ENCODE measurements at places on chromosomes 1 and 21.

DNA sequence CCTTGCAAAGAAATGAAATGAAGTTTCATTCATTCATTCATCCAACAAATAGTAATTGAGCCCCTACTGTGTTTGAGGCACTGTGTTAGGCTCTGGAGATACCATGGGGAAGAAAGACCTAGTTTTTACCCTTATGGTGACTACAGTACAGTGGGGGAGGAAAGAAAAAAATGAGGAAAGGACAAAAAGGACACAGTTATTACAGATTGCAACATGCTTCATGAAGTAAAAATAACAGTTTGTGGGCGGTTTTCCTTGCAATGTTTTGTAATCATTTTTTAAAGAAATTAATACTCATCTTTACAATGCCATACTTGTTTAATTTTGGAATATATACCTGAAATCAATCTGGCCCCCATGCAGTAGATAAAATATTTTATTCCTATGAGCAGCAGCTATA lies 120.3 kb downstream of the TM2D1 start:
- DNase-seq = no peak

DNA sequence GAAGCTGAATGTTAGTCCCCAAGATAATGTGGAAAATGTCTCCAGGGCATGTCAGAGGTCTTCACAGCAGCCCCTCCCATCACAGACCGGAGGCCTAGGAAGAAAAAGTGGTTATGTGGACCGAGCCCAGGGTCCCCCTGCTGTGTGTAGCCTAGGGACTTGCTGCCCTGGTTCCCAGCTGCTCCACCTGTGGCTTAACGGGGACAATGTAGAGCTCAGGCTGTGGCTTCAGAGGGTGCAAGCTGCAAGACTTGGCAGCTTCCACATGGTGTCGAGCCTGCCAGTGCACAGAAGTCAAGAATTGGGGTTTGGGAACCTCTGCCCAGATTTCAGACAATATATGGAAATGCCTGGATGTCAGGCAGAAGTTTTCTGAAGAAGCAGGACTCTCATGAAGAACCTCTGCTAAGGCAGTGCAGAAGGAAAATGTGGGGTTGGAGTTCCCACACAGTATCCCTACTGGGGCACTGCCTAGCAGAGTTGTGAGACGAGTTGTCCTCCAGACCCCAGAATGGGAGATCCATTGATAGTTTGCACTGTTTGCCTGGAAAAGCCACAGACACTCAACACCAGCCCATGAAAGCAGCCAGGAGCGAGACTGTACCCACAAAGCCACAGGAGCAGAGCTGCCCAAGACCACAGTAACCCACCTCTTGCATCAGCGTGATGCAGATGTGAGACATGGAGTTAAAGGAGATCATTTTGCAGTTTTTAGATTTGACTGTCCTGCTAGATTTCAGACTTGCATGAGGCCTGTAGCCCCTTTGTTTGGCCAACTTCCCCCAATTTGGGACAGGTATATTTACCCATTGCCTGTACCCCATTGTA lies 204.9 kb downstream of the MRPL39 start:
- DNase-seq = no peak

GRCh38 chr1:54867717-54868057 lies 19.3 kb downstream of the DHCR24 start:
- no peak for DNase-seq

DNA sequence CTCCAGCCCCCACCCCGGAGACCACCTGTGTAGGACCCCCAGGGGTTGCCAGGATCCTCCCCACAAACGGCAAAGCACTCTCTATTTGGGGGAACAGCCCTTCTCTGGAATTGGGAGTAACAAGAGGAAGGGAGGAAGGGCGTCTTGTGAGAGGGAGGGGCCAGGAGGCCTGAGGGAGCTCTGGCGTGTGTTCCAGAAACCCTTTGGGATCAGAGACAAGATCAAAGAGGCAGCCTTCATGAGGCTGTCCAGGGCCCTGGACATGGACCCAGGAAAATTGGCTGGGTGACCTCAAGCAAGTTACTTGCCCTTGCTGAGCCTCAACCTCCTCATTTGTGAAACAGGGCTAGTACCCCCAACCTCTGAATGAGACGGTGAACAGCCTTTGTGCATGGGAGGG lies 18.1 kb upstream of the ECE1 start:
- DNase-seq = no peak

GRCh38 chr21:20254964-20255363 lies 743.2 kb upstream of the NCAM2 start:
- no peak for DNase-seq

GRCh38 chr1:14884614-14885175 lies 268.9 kb upstream of the TMEM51 start:
- DNase-seq = no peak

- no peak for DNase-seq
Measured at GRCh38 chr1:52007215-52008002, 16.9 kb upstream of the RAB3B start.

GRCh38 chr1:111571987-111572386 lies 47.6 kb upstream of the RAP1A start:
- no peak for DNase-seq

- peak; percentile 37 for DNase-seq
Measured at GRCh38 chr1:193183019-193183627, 3.3 kb downstream of the B3GALT2 start.

GRCh38 chr1:41723786-41724185 lies 194.9 kb downstream of the HIVEP3 start:
- DNase-seq = no peak

DNA sequence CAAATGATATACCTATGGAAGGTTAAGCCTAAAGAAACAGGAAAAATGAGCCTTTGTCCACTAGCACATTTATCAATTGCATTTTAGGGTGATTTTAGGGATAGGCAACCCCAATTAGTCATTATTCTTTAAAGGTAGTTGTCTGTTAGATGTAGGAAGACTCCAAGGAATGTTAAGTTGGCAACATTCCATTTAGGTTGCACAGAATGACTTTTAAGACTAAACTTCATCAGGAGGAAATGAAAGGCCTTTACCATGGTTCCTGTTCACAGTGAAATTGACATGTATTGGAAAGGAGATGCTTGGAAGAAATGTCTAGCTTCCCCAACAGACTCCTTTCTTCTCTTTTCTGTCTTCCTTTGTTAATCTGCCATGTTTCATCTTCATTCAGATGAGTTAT lies 1.6 kb upstream of the APOBEC4 start:
- no peak for DNase-seq

GRCh38 chr21:25562660-25563059 lies 44.6 kb downstream of the MRPL39 start:
- no peak for DNase-seq

GRCh38 chr1:41484402-41485241 lies at the start of gene EDN2:
EDN2 (minus strand) TSS chr1:41484683; CDS start chr1:41484601, 82 bp downstream.
- no peak for DNase-seq

DNA sequence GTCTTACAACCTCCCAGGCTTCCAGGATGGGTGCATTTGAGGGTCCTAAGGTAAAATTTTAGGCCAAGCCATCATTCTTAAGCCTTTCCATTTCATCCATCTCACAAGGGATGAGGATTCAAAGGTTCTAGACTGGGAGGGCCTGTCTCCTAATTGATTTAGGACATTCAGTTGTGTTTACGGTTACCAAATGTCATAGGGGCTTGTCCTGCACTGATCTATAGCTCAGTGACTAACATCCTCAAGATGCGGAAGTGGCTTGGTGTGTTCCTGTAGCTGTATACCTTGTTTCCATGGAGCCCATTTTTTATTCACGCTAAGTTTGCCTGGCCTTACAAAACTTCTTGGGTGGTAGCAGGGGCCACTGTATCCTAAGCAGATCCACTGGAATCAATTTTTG lies 52.8 kb downstream of the DUSP10 start:
- DNase-seq = no peak

- no peak for DNase-seq
Measured at GRCh38 chr1:117892512-117892911, 36.9 kb downstream of the GDAP2 start.

DNA sequence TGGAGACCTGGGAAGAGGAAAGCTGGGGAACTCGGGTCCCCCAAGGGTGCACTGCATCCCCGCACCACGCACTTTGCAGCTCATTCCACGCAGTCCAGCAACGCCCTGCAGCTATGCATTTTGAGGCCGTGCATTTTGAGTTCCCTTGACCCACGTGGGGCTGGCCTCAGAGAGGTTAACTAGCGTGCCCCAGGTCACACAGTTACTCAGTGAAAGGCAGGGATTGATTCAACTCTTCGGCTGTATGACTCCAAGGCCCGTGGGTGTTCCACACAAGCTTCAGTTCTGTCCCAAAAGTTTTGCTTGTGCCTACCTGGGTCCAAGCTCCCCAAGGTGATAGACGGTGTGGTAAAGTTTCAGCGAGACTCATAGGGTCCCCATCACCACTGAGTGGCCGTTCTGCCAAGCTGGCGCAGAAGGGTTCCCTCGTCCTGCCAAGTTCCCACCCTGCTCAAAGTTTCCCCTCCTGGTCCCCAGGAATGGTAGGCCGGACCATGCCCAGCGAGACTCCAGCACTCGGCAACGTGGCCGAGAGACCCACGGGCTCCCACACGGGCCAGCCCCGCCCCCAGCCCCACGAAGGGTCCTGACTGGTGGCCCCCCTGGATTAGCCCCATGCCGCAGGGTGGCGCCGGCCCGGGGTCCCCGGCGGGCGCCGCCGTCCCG lies 611 bp downstream of the HSPG2 start:
- no peak for DNase-seq

DNA sequence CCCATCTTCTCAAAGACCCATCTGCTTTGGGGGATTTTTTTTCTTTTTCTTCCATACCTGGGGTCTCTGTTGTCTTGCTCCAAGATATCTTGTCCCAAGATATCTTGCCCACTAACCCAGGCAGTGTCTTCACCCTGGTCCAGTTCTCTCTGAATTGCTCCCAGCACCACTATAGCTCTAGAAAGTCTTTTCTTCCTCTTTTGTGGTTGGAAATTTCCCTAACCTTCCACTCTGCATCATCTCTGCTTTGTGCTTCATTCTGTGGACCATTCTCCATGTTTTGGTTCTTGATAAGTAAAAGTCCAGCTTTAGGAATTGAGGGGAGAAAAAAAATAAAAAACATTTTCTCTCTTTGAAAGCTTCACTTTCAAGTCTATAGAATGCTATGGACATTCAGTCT lies 20.9 kb downstream of the STYXL2 start:
- no peak for DNase-seq

DNA sequence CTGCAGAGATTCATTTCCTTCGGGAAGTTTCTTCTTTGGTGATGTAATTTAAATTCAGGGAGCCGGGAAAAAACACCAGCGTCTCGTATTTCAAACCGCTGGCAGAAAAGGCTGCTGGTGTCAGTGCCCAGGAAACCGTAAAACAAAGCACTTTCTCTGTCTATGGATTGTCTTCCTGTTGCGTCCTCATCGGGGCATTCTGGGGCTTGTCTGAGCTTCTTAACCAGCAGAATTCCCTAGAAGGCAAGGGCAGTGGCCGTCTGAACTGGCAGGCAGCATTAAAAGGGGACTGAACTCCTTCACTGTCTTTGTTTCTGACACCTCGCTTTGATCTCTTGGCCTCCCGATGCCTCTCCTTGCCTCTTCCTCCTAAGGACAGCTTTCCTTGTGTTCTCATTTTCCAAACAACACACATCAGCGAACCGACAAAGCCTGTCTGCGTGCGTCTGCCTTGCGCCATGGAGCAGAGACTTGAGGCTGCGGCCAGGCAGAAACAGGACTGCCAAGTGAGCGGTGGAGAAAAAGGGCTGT lies 391.6 kb upstream of the VAMP3 start:
- no peak for DNase-seq

DNA sequence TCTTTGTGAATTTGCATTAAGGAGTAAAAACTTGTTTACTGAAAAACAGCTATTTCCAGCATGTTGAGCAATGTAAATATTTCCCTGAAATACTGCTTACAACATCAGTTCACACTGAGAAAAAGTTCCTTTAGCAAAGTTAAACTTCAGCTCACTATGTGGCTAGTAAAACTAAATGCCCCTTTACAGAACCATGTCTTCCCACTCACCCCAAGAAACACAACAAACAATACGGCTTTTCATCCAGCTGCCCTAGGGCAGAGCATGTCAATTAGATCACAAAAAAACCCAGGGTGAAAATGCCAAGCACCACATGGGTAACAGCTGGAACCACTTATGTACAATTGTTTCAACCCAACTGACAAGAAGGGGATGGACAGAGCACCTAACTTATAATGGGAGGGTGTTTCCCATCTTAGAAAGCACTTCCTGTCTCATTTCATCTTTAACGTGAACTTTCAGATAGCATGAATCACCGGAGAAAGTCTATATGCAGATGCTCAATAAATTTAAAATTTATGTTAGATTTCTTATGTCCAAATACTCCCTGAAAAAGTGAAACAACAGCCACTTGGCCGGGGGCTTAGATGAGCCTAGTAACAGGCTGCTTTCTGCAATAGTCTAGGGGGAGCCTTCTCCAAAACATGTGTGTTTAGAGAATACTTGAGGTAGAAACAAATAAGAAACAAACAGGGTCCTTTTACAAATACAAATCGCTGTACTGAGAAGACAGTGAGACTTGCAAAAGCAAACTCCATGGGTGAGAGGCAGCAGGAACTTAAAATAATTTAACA lies 6.6 kb downstream of the NID1 start:
- DNase-seq = no peak

GRCh38 chr1:165116732-165117131 lies 239.8 kb downstream of the LMX1A start:
- DNase-seq = no peak

DNA sequence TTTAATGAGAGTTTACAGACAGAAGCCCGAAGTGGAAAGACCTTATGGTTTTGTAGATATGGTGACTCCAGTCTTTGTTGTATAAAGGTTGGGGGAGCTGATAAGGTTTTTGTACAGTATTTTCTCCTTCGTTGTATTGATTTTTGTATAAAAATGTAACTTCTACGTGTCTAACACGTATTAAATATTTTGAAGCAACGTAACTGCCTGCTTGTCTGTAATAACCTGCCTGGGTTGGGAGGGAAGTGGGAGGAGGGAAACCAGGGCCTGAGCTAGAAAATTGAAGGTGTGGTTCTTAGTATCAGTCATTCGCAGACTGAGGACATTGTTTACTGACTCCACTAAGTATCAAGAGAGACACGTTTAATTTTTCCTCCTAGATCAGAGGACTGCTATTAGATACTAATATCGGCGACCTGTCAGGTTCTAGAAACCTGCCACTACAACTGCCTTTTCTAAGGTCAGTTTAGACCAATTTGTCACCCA lies 2.2 kb downstream of the IER5 start:
- DNase-seq = peak; percentile 40

DNA sequence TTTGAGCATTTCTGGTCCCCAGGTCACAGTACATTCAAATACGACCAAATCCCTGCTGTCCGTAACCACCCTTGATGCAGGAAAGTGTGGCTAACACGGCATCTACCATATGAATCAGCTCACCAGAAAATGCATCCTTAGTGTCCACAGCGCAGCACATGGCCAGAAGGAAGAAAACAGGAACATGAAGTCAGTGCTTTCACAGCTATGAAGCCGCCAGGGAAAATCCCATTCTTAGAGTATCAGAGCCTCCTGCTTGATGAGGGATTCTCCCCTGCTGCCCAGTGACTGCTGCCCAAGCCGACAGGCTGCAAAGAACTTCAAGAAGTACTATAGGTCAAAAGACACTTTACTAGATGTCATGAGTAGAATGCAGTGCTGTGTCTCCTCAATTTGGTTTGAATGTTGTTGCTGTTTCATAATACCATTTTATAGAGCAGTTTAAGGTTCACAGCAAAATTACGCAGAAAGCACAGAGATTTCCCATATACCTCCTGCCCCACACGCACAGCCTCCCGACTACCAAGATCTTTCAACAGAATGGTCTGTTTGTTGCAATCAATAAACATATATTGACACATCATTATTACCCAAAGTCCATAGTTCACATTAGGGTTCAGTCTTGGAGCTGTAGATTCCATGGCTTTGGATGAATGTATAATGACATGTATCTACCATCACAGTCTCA lies 14.5 kb downstream of the TIAM1 start:
- DNase-seq = no peak

- no peak for DNase-seq
Measured at GRCh38 chr1:186303911-186304310, 71.1 kb downstream of the TPR start.

Data from stimulated activated CD4-positive, alpha-beta T cell treated with anti-CD3 and anti-CD28 coated beads, Interleukin-12 subunit alpha, Interleukin-12 subunit beta, amount 100 ng/mL, for 48 hours (primary cell).